ENCODE measurements at places on chromosomes 6 and 20.

- no peak for DNase-seq
Measured at GRCh38 chr20:60822699-60823607, 429.1 kb upstream of the CDH4 start.

- no peak for DNase-seq
Measured at GRCh38 chr20:14264869-14265268, 72.5 kb downstream of the FLRT3 start.

- DNase-seq = no peak
Measured at GRCh38 chr6:159727717-159728445, 575 bp downstream of the WTAP start.

GRCh38 chr6:43782764-43783513, 12.9 kb downstream of the VEGFA start:
- no peak for DNase-seq

- DNase-seq = no peak
Measured at GRCh38 chr6:35310265-35310831, 12.7 kb downstream of the DEF6 start.

DNA sequence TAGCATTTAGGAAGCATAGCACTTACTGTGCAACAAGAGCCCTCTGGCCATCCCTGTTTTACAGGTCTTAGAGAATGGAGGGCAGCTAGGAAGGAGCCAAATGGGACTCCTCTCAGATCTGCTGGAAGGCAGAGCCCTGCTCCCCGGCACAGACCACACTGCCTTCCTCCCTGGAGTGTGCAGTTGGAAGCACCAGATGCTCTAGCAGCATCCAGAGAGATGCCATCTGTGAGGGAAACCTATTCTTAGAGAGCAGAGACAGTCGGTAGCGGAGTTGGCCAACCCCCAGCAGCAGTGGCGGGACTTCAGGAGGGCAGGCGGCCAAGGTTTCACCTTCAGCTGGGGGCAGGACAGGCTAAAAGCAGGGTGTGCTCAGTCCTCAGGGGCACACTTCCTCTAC, 16.7 kb upstream of the E2F1 start:
- no peak for DNase-seq

Data from naive B cell (primary cell).